ENCODE measurements at places on chromosomes 6 and 20.

- no peak for DNase-seq
These were observed 407.7 kb upstream of the HTR1E start for GRCh38 chr6:86529635-86530034.

- peak; percentile 1 for DNase-seq
These were observed 166.6 kb upstream of the MARCKS start for GRCh38 chr6:113690281-113691259.

GRCh38 chr6:20698675-20699074 lies 164.4 kb downstream of the CDKAL1 start:
- no peak for DNase-seq

DNA sequence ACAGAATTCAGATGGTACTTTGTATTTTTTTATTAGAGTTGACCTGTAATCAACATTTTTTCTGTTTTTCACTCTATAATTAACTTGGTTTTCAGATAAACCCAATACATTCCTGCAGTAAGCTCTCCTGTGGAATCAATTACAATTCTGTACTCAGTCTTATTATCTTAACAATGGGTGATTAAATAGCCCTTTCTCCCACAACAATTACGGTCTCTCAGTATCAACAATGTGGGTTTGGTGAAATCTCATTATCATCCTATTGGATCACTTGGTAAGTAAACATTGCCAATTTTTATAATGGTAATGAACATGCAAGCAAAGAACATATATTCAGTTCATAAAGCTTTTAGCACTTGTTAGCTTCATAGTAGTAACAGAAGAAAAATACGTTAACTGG lies 438.9 kb upstream of the EPHA7 start:
- no peak for DNase-seq

- DNase-seq: no peak
These were observed 3.1 kb downstream of the HLA-C start for GRCh38 chr6:31268836-31269235.

DNA sequence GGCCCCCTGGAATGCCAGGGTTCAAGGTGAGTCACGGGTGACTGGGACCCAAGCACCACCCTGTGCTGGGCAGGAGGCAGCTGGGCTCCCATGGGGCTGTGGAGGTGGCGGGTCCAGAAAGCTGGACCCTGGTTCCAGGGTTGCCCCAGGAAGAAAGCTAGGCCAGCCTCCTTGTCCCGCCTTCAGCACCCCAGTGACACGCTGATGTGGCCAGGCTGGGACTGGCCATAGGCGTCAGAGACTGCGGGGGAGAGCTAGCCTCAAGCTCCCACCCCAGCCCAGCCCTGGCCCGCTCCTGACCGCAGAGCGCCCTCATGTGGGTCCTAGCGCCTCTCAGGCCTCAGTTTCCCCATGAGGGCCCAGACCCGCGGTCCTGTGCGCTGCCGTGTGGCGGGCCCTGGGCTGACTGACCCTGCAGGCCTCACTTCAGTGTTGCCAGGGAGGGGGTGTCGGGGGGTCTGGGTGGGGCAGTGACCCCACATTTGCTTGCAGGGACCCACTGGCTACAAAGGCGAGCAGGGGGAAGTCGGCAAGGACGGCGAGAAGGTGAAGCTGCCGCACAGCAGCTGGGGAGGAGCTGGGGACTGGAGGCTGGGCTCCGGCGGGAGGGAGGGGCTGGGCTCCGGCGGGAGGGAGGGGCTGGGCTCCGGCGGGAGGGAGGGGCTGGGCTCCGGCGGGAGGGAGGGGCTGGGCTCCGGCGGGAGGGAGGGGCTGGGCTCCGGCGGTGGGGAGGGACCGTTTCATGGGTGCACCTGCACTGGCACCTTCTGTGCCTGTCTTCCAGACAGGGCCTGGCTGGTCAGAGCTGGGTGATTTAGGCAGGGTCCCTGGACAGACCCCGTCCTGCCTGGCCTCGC lies 7.9 kb downstream of the COL9A3 start:
- peak; percentile 19 for DNase-seq

GRCh38 chr20:62482974-62483373 lies 7.2 kb upstream of the GATA5 start:
- DNase-seq: no peak

DNA sequence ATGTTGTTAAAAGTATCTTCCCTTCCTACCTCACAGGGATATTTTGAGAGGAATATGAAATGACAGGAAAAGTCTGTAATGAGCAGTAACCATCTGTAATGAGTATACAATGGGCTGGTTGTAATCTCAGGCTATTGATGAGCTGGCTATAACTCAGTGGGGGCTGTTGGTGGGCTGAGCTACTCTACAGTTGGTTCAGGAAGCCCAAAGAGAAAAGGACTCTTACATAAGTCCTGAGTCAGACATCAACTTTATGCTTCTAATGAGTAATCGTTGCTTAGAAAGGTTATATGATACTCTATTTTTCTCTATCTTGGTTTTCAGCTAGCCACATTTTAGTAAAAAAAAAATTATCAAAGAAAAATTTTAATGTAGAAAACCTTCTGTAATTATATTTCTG lies 26.4 kb downstream of the ZNF391 start:
- no peak for DNase-seq

- no peak for DNase-seq
These were observed 14.2 kb downstream of the RAB23 start for GRCh38 chr6:57207872-57208271.

DNA sequence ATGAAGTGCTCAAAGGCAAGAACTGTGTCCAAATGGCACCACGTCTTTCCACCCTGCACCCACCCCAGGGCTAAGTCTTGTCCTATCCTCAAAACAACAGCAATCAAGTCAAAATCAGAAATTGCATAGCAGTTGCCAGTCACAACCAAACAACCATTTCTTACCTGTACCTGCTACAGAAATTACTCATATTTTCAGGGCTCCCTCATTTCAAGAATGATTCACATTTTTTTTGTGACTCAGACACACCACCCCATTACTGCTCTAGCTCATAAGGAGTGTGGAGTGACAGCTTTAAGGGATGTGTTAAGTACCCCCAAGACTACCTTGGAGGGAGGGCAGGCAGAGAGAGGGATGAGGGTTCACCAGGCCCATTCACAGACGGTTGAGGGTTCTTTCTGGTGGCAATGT lies 111.7 kb downstream of the TRERF1 start:
- DNase-seq: no peak

GRCh38 chr6:31479151-31479932 lies 18.6 kb upstream of the MICB start:
- DNase-seq: no peak

- no peak for DNase-seq
These were observed 53.1 kb upstream of the SLC32A1 start for GRCh38 chr20:38671186-38671585.

- DNase-seq: no peak
These were observed 61.2 kb upstream of the TRAF3IP2 start for GRCh38 chr6:111666847-111667246.

DNA sequence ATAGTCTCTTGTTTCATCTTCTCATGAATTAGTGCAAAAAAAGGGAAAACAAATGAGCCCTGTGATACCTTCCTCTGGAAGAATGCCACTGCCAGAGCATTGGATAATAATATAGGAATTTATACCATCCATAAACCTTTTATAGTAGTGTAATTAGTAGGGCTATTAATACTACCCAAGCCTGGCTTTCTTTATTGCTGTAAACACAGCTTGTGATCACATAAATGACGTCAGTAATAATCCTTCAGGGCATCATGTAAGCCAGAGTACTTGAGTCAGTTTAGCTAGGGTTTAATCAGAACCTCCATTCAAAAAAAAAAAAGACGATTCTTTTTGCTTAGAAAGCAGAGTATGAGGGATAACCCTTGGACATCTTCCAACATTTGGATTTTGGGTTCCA lies 264.8 kb downstream of the SLC35F1 start:
- DNase-seq: no peak

DNA sequence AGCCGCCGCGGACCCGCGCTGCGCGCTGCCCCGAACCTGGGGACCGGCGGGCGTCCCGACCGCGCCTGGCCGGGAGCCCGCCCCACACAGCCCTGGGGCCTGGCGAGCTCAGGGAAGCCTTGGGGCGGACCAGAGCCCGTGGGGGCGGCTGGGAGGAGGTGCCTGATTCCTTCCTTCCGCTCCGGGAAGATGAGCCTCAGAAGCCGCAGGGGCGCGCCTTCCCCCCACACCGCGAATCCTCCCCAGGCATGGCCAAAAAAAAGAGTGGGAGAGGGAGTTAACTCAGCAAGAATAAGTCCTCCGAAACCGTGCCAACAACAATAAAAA lies at the start of gene CBLN4:
CBLN4 (minus strand) TSS at position 131 of the 327 bp plus-strand sequence. CDS start 1,348 bp downstream, outside the sequence.
- no peak for DNase-seq

GRCh38 chr6:106124437-106125430 lies 38.6 kb downstream of the PRDM1 start:
- DNase-seq: no peak

GRCh38 chr20:23133560-23133998 lies 47.5 kb upstream of the CD93 start:
- no peak for DNase-seq

- DNase-seq: no peak
These were observed 127.9 kb downstream of the PXDC1 start for GRCh38 chr6:3623451-3624249.

DNA sequence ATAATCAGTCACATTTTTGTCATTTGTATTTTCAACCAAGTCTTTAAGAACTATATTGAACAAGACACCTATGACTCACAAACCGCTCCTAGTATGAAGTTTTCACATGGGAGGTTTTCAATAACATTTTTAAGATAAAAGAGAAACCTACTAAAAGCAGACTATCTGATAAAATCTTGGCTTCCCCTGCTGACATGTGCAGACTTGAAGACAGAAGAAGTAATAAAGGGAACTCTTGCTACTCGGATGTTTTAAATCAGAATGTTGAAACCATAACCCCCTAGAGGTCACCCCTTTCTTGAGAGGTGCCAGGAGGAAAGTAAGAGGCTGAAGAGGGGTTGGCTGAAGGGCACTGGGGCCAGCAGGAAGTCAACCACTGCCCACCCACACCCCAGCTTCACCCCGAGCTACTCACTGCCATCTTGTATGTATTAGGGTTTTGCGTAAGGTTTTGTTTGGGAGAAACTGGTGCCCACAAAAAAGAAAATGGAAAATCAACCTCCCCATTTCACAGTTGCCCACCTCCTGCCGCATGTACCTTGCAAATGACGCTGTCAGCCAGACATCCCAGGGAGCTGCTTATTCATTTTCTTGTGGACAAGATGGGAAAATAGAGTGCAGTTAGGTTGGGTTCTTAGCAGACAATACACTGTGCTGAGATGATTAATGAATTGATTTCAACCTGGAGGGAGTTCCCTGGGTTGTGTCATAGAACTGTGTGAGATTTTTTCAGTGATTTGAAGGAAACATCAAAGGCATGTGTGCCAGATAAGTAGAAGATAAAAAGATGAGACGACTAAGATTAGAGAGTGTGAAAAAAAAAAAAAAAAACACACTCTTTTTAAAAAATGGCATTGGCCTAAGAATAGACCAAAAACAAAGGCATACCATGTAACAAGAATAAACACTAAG lies 83.2 kb upstream of the TAB2 start:
- peak; percentile 87 for DNase-seq

DNA sequence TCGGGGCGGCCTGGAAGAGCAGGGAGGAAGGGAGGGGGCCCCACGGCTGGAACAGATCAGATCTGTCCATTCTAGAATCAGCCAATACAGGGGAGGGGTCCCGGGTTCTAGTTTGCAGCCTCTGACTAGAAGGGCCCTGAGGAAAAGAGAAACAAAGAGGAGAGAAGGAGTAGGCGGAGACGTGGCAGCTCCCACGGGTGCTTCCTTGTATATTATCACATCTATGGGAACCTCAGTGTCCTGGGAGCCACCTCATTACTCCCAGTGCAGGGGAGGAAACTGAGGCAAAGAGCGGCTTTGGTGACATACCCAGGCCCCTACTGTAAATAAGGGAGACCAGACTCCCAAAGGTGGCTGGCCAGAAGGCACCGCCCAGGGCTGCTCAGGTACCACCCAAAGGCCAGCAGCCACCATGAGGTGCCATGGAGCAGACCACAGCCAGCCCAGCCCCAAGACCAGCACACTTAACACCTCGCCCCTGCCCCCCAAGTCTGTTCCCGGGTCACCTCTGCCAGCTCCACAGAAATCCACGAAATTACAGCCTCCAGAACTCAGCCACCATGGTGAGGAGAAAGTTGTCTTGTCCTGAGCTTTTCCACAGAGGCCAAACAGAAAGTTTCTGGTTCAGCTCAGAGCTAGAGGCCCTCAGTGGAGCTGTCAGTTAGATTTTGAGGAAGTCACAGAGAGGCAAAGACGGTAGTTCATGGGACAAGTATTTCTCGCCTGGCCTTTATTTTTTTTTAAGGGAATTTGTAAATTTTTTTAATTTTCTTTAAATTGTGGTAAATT lies 2.1 kb downstream of the ZC3H12D start:
- peak; percentile 55 for DNase-seq

- no peak for DNase-seq
These were observed 53.0 kb upstream of the ANKEF1 start for GRCh38 chr20:9981829-9982228.

DNA sequence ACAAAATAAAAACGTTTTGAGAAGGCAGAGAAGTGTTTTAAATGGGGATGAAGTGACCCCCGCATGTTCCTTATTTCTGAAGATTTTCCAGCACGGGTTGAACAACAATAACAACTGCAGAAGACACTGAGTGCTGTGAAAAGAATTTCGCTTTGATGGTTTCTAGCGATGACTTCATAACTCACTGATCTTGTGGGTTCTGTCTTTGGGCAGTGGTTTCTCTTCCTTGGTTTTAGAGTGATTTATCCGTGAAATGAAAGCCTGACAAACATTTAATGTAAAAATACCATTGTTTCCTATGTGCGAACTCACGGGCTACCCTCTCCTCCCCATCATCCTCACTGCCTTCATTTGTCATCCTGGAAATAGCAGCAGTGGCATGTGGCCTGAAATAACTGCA lies 793.9 kb downstream of the QKI start:
- DNase-seq: no peak

- DNase-seq: peak; percentile 60
These were observed 104.6 kb upstream of the EXOC2 start for GRCh38 chr6:797479-798077.

- no peak for DNase-seq
These were observed 2.7 kb downstream of the TEAD3 start for GRCh38 chr6:35494161-35494563.

- no peak for DNase-seq
These were observed 28.8 kb upstream of the ANGPT4 start for GRCh38 chr20:944774-945410.

DNA sequence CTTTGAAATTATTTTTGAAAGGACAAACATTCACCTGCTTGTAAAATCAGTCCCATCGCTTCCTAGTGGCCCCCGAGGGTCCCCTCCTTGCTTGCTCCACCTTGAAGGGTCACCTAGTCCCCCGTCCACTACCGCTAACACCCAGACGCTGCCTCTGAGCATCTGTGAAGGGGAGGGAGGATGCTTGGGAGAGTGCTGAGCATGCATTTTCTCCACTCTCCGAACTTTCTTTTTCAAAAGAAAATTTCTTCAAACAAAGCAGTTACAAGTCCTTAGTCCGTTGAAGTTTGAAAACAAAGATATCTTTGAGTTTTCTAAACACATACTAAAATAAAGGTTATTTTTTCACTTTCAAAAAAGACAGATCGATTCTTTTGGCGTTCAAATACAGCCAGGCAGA lies 224.3 kb upstream of the ARID1B start:
- DNase-seq: no peak

GRCh38 chr6:108988296-108988695 lies 106.3 kb downstream of the SESN1 start:
- no peak for DNase-seq
